Heart left ventricle (tissue), 16 donors: ENCODE measurements at places on chromosomes 2 and 18.

DNA sequence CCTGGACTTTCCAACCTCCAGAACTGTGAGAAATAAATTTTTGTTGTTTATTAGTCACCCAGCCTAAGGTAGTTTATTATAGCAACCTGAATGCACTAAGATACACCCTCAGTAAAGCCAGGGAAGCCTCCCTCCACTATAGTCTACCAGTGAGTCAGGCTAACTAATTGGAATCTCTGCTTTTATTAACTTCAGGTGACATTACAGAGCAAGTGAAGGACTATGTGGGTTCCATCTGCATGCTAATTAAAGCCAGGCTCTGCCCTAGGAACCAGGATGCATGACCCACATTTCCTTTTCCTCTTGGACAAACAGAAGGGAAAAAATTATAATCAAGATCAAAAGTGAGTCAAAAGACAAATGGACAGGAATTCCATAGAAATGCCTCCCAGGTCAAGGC, 56.1 kb downstream of the ZC3H8 start:
- DNase-seq = no peak

- DNase-seq = no peak
Observed at GRCh38 chr2:152348388-152348787, 13.4 kb downstream of the FMNL2 start.

- DNase-seq = peak; percentile 30
Observed at GRCh38 chr18:65725251-65726050, 25.4 kb upstream of the CDH7 start.

- no peak for DNase-seq
Observed at GRCh38 chr2:84083984-84084383, 375.1 kb downstream of the SUCLG1 start.

GRCh38 chr2:30487603-30488002, 40.6 kb downstream of the LCLAT1 start:
- no peak for DNase-seq

DNA sequence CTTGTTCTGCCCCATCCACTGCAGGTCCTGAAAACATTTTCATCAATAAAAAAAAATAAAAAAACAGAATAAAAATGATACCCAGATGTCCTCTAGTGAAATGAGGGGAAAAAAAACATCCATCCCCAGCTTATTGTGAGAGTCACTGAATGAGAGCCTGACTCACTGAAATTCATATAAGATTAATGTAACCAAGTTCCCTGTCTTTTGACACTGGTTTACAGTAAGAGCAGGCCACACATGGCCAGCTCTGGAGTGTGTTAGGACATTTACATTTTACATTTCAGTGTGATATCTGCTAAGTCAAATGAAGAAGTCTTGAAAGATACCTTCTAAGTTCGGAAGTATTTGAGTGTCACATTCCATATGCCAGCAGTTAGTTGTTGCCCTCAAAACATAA, 21.1 kb upstream of the IL18R1 start:
- DNase-seq = no peak

DNA sequence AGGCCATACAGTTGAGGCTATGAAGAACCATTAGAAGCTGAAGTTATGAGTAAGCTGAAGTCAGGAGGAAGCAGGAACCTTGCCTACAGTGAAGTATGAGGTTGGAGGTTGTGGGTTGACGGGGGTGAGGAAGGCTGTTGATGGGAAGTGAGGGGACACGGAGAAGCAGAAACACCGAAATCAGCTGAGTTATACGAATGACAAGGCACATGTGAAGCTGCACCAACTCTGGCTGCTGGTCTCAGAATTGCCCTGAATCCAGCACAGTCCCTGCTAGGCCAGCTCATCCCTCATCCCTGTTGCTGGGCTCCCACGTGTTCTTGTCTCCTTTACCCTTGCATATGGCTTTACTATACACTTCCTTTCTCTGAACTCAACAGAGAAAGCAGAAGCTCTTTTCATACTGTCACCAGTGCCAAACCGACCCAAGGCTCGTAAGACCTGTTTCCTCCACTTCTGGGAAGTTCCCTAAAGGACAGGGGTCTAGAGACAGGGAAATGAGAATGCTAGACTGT, 9.2 kb upstream of the TMEM247 start:
- no peak for DNase-seq

GRCh38 chr2:32755666-32756065, 127.8 kb downstream of the TTC27 start:
- DNase-seq = no peak

DNA sequence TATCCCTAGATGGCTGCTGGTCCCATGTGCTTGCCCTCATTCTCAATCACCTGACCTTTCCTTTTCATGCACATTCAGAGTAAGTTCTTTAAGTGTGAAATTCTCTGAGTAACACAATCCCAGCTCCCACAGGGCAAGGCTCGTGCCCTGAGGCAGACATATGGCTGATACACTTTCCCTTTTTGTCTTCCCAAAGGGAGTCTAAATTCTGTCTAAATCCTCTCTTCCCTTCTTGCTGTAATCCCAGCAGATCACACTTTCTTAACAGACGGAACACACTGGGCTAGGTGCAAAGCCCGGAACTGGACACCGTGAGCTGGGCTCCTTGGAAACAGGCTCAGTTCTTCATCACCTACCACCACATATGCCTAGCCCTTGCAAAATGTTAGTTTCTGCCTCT, 147.6 kb downstream of the GALNT14 start:
- no peak for DNase-seq

GRCh38 chr18:32717126-32717525, 55.7 kb downstream of the KLHL14 start:
- DNase-seq = no peak

DNA sequence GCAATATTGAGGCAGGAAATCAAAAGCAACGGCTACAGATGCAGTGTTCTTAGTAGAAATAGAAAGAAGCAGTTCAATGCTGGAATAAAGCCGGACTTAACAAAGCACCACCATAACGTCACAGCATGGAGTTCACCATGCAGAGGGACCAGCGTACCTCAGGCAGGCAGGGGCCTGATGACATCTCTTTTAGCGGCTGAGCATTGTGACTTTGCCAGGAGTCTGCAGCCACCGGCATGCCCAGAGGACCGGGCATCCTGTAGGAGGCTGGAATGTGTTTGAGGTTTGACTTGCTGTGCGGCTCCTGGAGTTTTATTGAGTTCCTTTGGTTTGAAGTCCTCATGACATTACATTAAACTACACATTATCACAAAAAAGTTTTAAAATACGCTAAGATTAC, 139.8 kb downstream of the UXS1 start:
- no peak for DNase-seq

DNA sequence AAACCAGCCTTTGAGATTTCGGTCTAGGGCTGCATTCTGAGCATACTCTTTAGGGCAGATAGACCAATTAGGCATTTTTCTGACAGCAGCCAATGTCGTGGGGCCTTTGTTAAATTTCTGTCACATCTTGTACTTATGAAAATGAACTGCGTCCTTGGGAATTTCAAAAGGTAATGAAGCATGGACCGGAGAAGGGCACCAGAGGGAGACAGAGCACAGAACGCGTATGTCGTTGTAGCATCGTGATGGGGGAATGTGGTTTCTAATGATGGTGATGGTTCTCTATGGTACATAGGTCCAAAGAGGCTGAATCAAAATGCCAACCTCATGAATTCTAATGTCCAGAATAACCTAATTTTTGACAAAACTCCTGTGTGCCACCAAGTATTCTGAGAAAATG, 483.9 kb upstream of the CRIM1 start:
- no peak for DNase-seq

GRCh38 chr2:75751360-75751759, 40.6 kb upstream of the GCFC2 start:
- DNase-seq = no peak

- DNase-seq = no peak
Observed at GRCh38 chr18:12053289-12053688, 40.4 kb upstream of the ANKRD62 start.

GRCh38 chr2:120511536-120511935, 165.6 kb downstream of the INHBB start:
- no peak for DNase-seq

DNA sequence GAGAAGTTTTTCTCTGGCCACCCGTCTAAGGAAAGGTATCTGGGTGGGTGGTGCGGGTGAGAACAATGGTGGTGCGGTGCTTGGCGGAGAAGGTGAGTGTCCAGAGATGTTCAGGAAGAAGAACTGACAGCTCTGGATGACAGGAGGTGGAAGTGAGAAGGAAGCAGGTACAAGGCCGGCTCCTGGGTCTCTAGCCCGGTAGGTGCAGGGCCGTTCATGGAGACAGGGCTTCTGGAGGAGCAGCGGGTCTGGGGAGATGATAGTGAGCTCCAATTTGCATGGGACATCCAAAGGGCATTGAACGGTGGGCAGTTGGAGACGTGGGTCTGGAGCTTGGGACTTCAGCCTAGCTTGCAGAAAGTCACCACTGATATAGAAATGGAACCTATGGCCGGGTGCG, 979 bp upstream of the FAHD2B start:
- DNase-seq = no peak

- no peak for DNase-seq
Observed at GRCh38 chr2:43402452-43402937, 176.1 kb upstream of the ZFP36L2 start.

DNA sequence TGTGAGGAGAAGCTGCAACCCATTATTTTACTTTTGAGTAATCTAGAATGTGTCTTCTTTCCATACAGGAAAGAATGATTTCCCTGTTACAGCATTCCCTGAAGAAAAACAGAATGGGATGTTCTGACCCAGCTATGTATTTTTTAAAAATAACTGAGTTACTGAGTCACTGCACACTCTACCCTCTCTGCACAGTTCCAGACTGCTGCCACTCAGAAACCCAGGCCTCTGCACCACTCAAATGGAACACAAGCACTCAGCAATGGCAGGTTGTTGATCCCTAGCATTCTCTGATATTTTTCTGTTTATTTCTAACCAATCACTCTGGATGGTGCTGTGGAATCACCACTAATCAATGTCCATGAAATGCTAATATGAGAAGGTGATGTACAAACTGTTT, 1300.0 kb upstream of the FAM98A start:
- DNase-seq = no peak

- no peak for DNase-seq
Observed at GRCh38 chr18:49026501-49027373, 76.0 kb upstream of the SMAD7 start.

DNA sequence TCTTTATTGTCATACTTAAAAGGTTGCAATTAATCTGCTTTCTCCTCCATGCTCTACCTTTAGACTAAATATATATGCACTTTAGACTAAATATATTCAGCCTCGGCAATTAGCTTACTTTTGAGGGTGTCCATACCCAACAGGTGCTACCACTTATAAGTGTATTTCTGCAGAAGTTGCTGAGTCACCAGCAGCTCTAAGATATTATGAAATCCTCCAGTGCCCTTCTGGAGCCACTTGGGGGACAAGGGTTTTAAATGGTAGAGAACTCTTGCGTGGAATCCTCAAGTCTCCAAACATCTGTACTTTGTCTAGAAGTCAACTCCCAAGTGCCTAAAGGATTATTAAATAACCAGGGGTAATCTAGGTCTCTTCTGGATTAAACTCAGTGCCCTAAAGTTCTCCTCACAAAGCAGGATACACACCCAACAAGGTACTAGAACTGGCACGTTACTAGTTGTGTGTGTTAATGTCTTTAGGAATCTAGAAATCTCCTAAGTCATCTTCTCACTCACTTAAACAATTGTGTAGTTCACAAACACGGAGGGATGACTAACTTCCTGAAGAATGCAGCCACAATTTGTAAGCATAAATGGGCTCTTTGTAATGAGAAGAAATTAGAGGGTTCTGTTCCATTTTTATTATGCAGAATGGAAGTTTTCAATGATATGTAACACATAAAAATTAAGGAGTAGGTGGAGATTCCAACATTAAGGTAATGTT, 159.7 kb downstream of the CD226 start:
- no peak for DNase-seq
